ENCODE measurements at places on chromosomes 3 and 15.

GRCh38 chr3:18483226-18483625 is 58.1 kb upstream of the SATB1 start:
- no peak for DNase-seq

- no peak for DNase-seq
These were observed 37.7 kb upstream of the SEC61A1 start for GRCh38 chr3:128014548-128014947.

- DNase-seq: no peak
These were observed 16.6 kb downstream of the GUCA1C start for GRCh38 chr3:108936924-108937689.

- DNase-seq: no peak
These were observed 3.1 kb upstream of the PTH1R start for GRCh38 chr3:46874430-46874829.

- no peak for DNase-seq
These were observed 109.0 kb downstream of the CGGBP1 start for GRCh38 chr3:87949879-87950208.

DNA sequence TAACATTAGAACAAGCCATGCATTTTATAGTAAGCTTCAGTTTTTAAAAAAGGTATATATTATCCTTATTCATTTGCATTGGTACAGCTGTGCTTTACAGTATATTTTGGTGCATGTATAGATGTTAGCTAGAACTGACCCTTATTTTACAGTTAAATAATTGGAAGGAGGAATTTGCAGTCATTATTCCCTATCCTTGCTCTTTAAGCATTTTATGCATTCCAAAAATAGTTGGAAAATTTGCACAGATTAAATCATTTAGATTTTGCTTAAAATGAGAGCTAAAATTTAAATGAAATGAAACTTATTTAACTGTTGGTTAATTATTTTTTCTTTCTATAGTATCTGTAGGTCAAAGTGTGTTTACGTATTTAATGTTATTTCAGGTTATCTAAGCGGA is 667.1 kb downstream of the NAALADL2 start:
- DNase-seq: no peak

GRCh38 chr3:163490119-163490518 is 1588.2 kb downstream of the SI start:
- peak; percentile 18 for DNase-seq

DNA sequence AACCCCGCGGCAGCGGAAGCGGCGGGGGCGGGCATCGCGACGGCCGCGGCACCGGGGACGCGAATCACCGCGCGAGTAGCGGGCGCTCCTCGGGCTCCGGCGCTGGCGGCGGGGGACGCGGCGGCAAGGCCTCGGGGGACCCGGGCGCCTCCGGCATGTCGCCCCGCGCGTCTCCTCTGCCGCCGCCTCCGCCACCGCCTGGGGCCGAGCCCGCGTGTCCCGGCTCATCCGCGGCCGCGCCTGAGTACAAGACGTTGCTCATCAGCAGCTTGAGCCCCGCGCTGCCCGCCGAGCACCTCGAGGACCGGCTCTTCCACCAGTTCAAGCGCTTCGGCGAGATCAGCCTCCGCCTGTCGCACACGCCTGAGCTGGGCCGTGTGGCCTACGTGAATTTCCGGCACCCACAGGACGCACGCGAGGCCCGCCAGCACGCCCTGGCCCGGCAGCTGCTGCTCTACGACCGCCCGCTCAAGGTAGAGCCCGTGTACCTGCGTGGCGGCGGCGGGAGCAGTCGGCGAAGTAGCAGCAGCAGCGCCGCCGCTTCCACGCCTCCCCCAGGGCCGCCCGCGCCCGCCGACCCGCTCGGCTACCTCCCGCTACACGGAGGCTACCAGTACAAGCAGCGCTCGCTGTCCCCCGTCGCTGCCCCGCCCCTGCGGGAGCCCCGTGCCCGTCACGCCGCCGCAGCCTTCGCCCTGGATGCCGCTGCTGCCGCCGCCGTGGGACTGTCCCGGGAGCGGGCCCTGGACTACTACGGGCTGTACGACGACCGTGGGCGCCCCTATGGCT is 675 bp downstream of the RBM15B start:
- peak; percentile 61 for DNase-seq

- DNase-seq: peak; percentile 63
These were observed 83.8 kb upstream of the PPIB start for GRCh38 chr15:64246364-64247189.

DNA sequence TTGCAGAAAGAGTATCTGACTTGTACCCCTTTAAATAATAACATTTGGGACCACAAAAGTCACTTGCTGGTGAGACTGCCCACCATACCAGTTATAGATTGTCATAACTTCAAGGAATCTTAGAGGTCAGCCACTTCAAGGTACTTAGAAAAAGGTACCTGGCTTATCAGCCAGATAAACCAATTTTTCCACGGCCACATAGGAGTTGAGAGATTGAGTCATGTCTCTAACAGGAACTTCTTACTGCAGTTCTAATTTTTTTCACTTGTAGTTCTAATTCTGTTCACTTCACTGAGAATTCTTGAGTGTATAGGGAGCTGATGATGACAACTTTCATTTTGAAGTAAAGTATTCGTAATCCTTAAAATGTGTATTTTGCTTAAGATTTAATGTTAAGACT is 317.1 kb upstream of the CBLB start:
- no peak for DNase-seq

DNA sequence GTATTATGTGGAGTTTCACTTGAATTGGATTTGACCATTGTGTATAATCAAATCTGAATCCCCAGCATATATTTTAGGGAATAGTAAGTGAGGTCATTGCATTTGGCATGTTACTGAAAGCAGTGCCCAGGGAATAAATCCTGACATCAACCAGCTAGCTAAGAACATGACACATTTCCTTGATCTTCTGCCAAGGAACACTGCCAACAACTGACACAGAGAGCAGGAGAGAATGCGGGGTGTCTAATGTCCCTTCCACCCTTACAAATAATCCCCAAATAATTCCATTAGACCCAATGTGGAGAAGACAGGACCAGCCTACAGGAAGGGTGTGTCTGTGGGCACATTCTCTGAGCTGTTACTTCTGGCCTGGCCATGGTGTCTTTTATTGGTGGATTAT is 30.6 kb upstream of the UBE3A start:
- no peak for DNase-seq

GRCh38 chr3:195616681-195617080 is 32.9 kb upstream of the APOD start:
- peak; percentile 1 for DNase-seq

GRCh38 chr3:89300981-89301380 is 193.6 kb downstream of the EPHA3 start:
- no peak for DNase-seq

DNA sequence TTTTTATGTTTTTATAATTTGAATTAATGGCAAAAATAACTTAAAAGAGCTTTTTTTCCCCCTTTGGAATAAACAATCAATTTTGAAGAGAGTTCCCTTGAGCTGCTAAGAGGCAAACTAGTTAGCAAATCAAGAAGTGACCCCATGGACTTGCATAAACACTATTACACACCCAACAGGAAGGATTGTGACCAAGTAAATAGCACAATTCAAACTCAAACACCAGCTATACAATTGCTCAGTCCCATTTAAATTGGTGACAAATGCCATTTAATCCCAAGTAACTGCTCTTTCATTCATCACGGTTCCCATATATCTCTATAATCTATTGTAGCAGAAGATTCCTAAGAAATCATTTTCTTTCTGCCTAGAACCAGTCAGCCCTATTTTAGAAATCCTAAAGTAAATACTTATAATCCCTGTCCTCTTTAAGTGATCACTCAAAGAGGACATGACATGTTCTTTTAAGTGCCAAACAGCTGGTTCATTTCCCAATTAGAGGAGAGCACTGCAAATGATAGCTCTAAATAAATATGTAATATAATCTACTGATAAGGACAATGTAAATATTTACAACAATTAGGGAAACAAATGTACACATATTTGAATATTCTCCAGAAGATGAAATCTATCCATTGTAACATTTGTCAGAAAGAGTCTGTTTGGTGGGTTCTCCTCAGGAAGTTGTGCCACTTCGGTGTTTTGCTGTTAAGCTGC is 137.8 kb upstream of the ADAMTS9 start:
- DNase-seq: no peak

DNA sequence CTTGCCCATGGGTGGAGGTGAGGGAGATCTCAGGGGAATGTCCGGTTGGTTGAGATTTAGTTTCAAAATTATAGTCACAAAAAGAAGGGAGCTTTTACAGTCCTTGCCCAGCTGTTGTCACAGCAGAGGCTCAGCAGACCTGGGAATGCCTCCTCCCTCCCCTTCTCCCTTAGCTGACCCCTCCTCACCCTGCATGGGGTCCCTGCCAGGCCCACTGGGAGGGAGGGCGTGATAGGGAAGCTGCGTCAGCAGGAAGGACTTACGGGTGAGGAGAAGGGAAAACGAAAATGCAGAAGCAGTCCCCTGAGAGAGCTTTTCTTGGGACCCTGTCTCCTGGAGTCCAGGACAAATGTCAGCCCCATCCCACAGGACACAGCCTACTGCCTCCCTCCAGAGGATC is 18.9 kb downstream of the SCN5A start:
- no peak for DNase-seq

GRCh38 chr3:42539871-42540714 is 37.6 kb downstream of the VIPR1 start:
- peak; percentile 65 for DNase-seq

DNA sequence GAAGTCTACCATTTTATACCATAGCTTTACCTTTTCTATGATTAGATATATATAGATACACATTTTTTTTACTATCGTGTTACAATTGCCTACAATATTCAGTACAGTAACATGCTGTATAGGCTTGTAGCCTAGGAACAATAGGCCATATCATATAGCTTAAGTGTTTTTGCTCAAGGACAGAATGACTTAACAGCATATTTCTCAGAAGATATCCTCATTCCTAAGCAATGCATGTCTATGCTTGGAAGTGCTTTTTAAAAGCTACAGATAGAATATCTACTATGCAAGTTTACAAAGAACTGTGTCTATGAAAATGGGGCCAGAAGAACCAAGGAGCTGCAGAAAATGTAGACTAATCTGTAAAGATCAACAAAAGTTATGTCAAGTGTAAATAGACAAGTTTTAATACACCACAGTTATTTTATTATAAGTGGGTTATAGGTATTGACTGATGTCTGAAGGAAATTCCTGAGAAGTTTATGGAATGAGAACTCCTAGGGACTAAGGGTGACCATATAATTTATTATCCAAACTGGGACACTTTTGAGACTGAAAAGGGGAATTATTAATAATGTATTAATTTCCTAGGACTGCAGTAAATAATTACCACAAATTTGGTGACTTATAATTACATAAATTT is 138.7 kb upstream of the TGFBR2 start:
- DNase-seq: no peak

DNA sequence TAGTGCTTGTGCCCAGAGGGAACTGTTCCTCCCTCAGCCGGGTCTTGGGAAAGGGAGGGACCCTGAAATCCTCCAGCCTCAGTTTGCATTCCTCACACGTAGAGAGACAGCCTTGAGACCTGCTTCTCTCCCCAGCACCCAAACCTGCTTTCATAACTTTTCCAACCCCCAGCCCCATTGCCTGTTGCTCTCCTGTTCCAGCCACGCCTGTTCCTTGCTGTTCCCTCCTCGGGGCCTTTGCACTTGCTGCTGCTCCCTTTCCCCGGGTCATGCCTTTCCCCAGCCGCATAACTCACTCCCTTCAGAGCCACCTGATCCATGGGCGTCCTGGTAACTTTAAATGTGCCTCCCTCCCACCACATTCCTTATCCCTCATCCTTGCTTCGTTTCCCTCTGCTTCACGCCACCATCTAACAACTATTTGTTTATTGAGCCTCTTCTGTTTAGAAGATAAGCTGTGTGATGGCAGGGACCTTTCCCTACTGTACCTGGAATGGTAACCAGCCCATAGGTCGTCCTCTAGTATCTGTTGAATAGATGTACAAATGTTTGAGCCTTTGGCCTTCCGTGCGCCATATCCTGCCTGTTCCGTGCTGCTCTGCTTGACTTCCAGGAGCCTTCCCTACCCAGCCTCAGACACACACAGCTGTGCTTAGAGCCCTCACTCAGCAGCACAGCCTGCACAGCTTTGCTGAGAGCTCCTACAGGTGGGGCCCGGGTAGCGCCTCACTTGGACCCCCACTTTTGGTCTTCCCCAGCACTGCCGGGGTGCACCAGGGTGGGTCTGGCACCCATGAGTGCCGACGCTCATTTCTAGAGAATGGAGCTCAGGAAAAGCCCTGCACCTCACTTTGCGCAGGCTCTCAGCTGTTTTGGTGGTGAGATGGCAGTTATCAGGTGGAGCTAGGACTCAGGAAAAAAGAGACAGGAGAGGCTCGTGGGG is 60.2 kb downstream of the SCN5A start:
- DNase-seq: peak; percentile 6

GRCh38 chr15:25664761-25665160 is 198.4 kb downstream of the ATP10A start:
- no peak for DNase-seq

- peak; percentile 50 for DNase-seq
These were observed 165.0 kb downstream of the ABHD5 start for GRCh38 chr3:43855674-43856299.

GRCh38 chr15:59550956-59551355 is 60.6 kb upstream of the GCNT3 start:
- DNase-seq: no peak

GRCh38 chr15:89078851-89079810 is 9.1 kb upstream of the ABHD2 start:
- no peak for DNase-seq

GRCh38 chr3:25086721-25087120 is 341.3 kb upstream of the RARB start:
- no peak for DNase-seq

DNA sequence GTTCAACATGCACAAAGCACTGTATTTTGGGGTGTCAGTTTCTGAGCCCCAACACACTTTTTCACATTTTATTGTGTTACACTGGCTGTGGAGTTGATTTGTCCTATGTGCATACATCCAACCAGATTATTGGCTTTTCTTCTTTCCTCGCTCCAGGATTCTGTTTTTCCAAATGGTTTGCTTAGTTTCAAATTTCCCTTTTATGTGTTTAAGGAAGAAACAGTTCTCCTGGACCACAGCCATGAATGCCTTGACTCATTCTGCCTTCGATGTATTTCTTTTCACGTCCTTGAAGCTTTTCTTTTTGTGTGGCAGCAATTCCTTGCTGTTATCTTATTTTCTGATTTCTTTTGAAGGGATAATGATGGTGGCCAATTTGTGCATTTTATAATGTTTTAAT is 53.8 kb downstream of the CACNA2D3 start:
- DNase-seq: no peak
